ENCODE measurements at places on chromosomes 7 and 10.

GRCh38 chr7:114217026-114217806, 197.4 kb upstream of the FOXP2 start:
- no peak for DNase-seq

- no peak for DNase-seq
These were observed 50.0 kb downstream of the AOC1 start for GRCh38 chr7:150902078-150903033.

- DNase-seq = no peak
These were observed 188.6 kb downstream of the STK31 start for GRCh38 chr7:23898619-23899018.

- no peak for DNase-seq
These were observed 263.7 kb downstream of the IPMK start for GRCh38 chr10:58003945-58004344.

DNA sequence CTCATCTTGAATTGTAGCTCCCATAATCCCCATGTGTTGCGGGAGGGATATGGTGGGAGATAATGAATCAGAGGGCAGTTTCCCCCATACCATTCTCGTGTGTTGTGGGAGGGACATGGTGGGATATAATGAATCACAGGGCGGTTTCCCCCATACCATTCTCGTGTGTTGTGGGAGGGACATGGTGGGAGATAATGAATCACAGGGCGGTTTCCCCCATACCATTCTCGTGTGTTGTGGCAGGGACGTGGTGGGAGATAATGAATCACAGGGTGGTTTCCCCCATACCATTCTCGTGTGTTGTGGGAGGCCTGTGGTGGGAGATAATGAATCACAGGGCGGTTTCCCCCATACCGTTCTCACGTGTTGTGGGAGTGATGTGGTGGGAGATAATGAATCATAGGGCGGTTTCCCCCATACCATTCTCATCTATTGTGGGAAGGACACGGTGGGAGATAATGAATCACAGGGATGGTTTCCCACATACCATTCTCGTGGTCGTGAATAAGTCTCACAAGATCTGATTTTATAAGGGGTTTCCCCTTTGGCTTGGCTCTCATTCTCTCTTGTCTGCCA, 271.0 kb downstream of the MAD1L1 start:
- DNase-seq = peak; percentile 85

GRCh38 chr7:136698231-136698630, 170.2 kb upstream of the CHRM2 start:
- DNase-seq = no peak

DNA sequence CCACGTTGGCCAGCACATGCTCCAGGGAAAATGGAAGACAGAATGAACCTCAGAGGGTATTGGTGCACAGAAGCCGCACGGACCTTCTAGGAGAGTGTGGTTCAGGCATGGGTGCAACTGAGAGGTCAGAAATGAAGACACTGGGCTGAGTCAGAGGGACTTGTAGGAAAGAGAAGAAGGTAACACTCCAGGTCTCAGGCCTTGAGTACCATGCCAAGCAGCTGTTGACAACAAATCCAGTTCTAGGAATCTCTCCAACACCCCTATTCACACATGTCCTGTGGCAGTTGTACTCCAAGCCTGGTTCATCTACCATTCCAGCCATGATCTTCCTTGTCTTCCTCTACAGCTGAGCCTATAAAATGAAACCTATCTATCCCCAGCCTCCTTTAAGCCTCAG, 251.6 kb downstream of the USP6NL start:
- no peak for DNase-seq

GRCh38 chr10:88901206-88901983, 21.4 kb downstream of the STAMBPL1 start:
- peak; percentile 43 for DNase-seq

DNA sequence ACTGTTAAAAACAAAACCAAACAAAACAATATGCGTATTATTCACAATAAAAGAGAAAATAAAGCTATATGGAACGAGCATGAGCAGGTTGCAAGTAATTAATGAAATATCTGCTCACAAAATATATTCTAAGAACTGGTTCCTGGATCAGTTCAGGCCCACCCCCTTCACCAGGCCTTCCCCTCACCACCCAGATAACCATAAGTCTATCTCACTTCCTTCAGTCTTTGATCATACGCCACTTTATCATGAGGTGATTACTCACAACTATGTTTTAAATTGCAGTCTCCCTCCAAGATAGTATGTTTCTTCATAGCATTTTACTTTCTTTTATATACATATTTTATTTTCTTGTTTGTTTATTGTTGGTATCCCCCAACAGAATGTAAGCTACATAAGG, 263.1 kb upstream of the HGF start:
- DNase-seq = no peak

DNA sequence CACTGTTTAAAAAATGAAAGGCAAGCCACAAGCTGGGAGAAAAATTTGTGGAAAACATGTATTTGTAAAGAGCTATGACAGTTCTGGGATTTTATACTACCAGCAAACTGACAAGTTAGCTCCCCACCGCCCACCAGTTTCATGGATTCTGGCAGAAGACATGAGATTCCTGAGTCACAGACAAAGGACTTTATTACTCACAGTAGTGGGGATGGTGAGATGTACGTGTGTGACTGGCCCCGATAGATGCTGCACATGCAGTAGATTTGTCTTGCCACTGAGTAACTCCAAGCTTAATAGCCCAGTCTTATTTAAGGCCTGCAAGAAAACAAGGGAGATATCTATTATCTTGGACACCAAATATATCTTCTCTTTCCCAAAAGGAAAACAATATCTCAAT, 281.7 kb downstream of the AHR start:
- peak; percentile 74 for DNase-seq

- DNase-seq = no peak
These were observed 32.2 kb downstream of the NRCAM start for GRCh38 chr7:108424013-108424412.

DNA sequence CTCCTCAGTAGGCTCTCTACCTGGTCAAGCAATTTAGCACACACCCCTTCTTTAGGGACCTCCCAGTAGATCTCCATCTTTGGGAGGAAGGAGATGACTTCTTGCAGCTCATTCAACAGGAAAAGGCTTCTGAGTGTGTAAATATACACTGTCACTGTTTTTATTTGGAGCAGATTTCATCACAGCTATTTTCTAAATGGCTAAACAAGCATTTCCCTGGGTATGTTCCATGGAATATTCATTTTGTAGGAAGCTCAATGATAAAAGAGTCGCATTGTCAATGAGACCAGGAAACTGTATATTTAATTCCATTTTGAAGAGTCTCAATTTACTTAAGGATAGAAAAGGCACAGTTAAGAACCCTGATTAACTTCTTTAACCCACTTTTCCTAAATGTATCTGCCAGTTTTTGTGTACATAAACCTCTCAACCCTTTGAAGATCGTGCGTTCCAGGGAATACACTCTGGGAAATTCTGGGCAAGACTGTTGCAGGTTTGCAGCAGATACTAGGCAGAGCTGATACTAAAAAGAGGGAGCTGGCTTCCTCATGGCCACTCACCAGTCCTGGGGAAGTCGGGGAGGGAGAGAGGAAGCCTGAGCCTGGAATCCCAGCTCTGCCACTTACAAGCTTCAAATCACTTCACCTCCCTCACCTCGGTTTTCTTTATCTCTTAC, 10.1 kb downstream of the LGI1 start:
- DNase-seq = no peak

DNA sequence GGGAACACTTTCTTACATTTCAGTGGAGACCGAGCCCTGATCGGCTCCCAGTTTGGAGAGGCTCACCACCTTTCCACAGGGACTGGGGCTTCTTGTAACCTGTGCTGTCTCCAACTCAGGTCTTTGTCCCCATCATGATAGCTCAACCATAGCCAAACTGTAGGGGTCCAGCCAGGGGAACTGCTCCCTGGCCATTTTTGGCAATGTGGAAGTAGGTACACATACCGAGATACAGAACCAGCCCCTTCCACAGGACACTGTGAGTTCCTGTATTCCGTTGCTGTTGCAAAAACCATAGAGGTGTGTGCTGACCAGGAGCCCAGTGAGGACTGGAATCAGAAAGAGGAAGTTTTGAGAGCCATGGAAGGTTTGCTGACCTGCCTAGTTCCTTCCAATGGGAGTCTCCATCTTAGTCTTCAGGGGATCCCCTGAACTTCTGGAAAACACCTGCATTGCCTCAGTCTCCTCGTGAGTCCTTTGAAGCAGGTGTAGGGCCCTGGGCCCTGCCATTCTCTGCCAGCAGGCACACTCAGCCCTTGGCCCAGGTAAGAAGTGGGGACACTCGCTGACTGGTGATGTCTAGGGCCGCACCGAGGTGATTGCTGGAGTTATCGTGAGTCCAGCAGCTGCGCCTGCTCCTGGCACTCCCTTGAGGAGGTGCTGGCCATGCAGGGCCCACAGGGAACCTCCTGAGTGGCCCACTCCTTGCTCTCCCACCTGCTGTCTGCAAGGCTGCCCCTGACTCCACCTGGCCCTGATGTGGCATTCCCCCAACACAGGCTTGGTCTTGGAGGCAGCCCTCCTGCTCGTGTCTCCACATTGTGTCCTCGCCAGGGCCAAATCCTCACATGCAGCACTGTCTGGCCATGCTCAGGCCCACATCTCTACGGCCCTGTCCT, 11.2 kb downstream of the WDFY4 start:
- DNase-seq = no peak

- DNase-seq = no peak
These were observed 115.6 kb downstream of the TWIST1 start for GRCh38 chr7:19001854-19002253.

All from HFFc6 (cell line).